ENCODE measurements at places on chromosomes 3 and 15.

DNA sequence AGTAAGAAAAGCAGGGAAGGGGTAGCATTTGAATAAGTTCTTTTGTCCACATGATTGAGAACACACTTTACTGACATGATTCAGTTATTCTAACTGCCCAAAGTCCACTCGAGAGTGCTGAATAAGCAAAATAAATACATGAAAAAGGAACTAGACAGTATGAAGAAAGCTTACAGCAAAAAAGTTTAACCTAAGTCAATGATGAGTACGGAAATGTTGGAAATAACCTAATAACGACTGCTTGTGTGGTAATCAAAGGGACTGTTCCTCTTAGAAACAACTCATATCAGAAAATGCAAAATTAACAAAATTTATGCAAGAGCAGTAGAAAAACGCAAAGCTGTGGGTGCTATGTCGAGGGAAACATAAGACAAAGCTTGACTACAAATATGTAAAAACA, 36.6 kb downstream of the DMXL2 start:
- no peak for DNase-seq

- no peak for DNase-seq
Observed at GRCh38 chr3:165778456-165778855, 58.8 kb downstream of the BCHE start.

DNA sequence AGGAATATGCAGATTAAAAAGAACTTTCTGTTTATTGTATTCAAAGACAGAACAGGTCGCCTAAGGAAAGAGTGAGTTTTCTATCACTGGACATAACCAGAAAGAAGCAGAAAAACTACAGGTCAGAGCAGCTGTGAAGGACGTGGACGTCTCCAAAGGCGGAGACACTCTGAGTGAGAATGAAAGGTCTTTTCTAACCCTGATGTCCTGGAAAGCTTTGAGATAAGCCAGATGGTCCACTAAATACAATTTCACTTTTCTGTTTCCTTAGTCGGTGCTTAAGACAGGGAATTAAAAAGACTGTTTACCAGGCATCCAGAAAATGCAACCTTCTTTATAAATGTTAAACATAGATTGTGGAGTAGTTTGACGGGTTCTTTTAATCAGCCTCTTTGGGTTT, 360.4 kb downstream of the FGF12 start:
- DNase-seq, result no peak

- no peak for DNase-seq
Observed at GRCh38 chr3:102174832-102175374, 259.9 kb upstream of the ZPLD1 start.

GRCh38 chr15:100095541-100096247, 246.1 kb downstream of the ADAMTS17 start:
- no peak for DNase-seq

DNA sequence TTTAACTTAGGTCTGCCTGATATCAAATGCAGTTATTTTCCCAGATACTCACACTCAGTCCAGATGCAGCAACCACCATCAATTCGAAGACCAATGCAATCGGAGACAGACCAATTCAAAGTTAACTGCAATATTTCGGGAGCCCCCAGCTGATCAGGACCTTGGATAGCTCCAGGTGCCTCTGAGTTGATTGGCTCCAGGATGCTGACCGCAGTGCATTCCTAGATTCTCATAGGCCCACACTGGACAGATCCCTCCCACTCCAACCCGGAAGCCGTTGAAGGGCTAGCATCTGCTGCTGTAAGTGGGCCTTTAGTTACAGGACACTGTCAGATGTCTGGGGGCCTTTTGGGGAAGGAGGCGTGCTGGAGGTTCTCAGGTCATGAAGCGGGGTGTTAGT, 89.5 kb upstream of the ATP2B2 start:
- DNase-seq, result peak; percentile 26

Data from activated naive CD4-positive, alpha-beta T cell treated with anti-CD3 and anti-CD28 coated beads, Interleukin-2, amount 50 U/mL, for 16 hours (primary cell).